ENCODE measurements at places on chromosomes 1 and 21. TPM values are rescaled to one million over a fixed set of nuclear protein-coding genes. Genes with fewer than 3 reads are reported as not detected.

DNA sequence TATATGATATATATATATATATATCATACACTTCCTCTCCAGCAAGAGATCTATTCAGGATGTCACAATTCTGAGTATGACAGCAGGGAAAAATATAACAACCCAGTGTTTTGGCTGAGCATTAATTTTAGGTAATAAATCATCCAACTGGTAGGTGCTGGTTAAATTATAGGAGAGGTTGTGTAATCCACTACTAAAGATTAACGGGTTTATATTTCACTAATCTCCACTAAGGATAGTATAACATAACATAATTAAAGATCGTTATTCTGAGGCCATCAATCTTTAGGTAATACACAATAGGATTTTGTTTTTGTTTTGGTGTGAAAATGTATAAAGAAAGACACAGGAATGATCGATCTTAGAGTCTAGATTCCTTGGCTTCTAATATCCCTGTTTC is 102.2 kb downstream of the COQ8A start:
- no peak for DNase-seq
- H3K27ac ChIP-seq = no peak overlapping the region
- H3K36me3 ChIP-seq = no peaks in the 10 kb centered on the region
- H3K4me1 ChIP-seq = no peaks in the 10 kb centered on the region
- H3K27me3 ChIP-seq = no peaks in the 10 kb centered on the region

- no peak for DNase-seq
- no peaks in the 10 kb centered on the region for H3K4me1 ChIP-seq
- H3K27me3 ChIP-seq = no peaks in the 10 kb centered on the region
- no peak overlapping the region for H3K4me3 ChIP-seq
- no peak overlapping the region for H3K27ac ChIP-seq
Measured at GRCh38 chr1:86380257-86380861, 15.8 kb downstream of the ODF2L start.

DNA sequence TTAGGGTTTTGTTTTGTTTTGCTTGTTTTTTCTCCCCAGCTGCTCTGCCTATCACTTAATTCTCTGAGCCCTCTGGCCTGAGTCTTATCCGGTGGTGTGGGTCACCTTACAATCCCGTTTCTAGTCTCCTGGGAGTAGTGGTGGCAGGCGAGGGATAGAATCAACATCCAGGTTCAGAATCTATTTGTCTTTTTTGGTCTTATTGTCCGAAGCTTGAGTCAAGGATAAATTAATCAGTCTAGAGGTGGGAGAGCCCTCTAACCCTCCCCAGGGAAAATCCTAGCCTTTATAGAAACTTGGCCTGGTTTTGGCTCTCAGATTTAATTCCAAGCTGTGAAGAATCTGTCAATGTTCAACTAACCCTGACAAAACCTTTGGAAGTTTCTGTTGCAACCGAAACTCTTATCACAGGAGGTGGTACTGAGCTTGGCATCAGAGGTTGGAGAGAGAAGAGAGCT is 246.3 kb downstream of the FGGY start:
- H3K27ac ChIP-seq = no peak overlapping the region
- no peak overlapping the region for H3K4me3 ChIP-seq
- no peak for DNase-seq
- no peaks in the 10 kb centered on the region for H3K4me1 ChIP-seq
- no peaks in the 10 kb centered on the region for H3K27me3 ChIP-seq
- no peaks in the 10 kb centered on the region for H3K36me3 ChIP-seq

DNA sequence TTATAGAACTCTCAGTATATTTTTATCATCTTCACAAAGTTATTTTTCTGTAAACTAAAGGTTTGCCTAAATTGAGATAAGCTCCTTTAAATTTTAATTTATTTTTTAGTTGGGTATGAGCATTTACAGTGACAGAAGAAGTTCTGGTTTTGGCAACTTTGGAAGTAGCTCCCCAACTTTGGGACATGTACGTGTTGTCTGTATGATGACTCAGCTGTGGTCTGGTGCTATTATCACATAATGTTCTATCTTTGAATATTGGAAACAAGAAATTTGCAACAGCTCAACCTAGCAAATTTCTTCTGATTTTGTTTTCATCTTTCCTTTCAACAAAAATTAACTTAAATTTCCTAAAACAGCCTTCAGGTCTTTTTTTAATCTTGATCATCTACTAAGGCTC is 46.6 kb upstream of the C1orf105 start:
- H3K36me3 ChIP-seq = no peaks in the 10 kb centered on the region
- no peaks in the 10 kb centered on the region for H3K27me3 ChIP-seq

FCRL2 gene
- not detected for total RNA-seq

MAB21L3 gene
- total RNA-seq = 4.7 TPM
